GM10248 (cell line): ENCODE measurements at places on chromosomes 7 and 10.

DNA sequence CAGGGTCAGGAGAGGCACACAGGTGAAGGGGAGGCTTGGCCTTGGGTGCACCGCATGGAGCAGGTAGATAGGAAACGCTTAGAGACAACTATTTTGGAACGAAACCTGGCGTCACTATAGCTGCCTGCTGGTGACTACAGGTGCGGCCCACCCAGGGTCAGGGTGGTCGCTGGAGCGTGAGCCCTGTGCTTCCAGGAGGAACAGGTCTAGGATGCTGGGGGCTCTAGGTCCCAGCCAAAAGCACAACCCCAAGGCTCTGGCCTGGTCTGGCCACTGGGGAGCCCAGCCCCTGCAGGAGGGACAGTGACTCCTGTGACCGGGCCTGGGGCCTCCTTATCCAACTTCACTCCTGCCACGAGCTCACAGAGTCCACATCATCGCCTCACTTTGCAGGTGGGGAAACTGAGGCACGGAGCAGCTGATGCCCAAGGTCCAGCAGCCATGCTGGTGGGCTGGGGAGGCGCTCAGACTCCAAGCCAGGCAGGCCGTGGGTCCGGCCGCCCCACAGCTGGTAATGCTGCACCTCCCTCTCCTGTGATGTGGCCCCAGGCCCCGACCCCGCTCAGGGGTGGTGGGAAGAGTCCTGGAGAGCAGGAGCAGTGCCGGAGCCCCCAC is 9.0 kb downstream of the LFNG start:
- DNase-seq = no peak

DNA sequence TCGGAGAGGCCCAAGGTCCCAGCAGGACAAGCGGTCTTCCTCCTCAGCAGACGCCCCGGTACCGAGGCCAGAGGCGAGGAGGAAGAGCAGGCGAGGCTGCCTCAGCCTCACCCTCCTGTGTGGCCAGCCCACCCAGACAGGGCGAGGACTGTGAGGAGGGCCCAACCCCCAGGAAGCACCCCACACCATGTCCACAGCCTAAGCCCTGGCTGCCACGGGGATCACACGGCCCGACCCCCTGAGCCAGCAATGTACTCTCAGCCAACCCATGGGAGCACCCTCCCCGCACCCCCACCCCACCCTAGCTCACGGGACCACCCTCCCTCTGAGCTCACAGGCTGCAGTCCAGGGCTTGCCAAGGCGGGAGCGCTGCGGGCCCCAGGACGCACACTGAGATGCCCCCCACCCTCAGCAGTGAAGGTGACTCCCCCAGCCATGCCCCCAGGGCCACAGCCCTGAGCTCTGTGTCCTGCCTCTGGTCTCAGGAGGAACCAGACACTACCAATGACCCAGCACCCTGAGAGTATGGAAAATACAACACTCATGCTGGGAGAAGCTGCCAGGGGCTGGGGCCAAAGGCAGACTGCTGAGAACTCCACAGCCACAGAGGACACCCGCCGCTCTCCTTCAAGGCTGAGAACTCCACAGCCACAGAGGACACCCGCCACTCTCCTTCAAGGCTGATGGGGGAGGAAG is 93.6 kb downstream of the MAD1L1 start:
- DNase-seq = no peak

- no peak for DNase-seq
These were observed 254.3 kb upstream of the CACNA2D1 start for GRCh38 chr7:82697897-82698296.

GRCh38 chr7:117010375-117011133 is 57.3 kb downstream of the ST7 start:
- peak; percentile 27 for DNase-seq

DNA sequence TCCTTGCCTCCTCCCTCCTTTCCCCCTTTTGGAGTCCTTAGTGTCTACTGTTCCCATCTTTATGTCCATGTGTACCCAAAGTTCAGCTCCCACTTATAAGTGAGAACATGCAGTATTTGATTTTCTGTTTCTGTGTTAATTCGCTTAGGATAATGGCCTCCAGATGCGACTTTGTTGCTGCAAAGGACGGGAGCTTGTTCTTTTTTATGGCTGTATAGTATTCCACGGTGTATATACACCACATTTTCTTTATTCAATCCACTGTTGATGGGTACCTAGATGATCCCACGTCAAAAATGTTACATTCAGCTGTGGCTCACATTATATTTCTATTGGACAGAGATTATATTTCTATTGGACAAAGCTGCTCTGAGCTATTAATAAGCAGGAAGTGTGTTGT is 24.4 kb upstream of the SEPHS1 start:
- no peak for DNase-seq

- DNase-seq = no peak
These were observed 1236.6 kb downstream of the GATA3 start for GRCh38 chr10:9291081-9291480.

GRCh38 chr10:74419958-74420375 is 268.9 kb downstream of the ADK start:
- DNase-seq = peak; percentile 10

DNA sequence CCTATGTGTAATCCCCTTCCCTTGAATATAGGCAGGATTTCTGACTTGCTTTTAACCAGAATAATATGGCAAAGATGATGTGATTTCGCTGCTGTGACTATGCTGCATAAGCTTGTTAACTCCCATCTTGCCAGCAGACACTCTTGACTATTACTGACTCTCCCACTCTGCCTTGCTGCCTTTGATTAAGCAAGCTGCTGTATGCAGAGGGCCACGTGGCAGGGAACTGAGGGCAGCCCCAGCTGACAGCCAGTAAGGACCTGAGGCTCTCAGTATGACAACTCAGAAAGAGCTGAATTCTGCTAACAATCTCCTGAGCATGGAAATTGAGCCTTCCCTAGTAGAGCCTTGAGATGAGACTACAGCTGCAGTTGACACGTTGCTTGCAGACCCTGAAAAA is 279.4 kb upstream of the CACNA2D1 start:
- DNase-seq = no peak

DNA sequence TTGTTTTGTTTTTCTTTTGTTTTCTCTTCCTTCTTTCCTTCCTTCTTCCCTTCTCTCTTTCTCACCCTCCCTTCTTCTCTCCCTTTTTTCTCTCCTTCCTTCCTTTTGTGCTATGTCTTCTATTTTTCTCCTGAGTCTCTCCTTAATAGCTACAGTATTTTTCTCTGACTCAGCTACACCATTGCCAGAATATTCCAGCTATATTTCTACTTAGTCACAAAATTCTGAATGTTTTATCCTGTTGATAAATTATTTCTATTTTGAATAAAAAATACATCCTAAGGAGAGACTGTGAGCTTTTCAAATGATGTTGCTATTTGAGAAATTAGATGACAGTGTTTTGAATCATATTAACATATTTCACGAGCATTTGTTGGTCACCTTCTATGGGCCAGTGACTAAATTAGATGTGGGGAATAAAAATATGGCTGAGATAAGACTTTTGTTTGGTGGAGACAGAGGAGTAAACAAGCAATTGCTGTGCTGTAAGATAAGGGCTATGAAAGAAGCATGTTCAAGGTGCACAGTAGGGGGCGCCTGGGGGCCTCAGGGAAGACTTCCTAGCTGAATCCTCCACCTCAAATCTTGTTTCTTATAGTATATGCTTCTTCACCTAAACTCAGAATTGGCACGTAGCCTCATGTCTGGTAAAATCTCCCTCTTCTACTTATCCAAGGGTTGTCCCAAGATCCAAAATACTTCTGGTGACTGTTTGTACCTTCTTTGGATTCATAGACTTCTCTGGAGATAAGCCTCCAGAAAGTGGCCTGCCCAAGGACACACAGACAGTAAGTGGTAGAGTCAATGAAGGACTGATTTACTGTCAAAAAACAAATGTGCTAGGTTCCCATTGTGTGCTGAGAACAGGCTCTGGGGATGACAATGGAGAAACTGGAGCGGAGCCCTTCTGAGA is 115.5 kb upstream of the CREB5 start:
- DNase-seq = no peak

GRCh38 chr10:16458166-16458955 is 21.6 kb downstream of the PTER start:
- no peak for DNase-seq

DNA sequence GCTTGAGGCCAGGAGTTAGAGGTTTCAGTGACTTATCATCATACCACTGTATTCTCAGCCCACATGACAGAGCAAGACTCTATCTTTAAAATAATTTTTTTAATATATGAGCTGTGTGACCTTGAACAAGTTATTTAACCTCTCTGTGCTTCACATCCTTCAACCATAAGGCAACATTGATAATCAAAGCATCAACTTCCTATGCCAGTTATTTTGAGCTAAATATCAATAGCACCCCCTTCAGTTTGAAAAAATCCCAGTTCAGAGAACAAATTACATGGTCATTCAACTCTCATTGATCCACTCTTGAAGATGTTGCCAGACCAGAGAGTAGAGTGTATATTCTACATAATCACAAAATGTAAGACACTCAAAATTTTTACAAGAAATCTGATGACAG is 53.0 kb downstream of the ASNS start:
- no peak for DNase-seq

DNA sequence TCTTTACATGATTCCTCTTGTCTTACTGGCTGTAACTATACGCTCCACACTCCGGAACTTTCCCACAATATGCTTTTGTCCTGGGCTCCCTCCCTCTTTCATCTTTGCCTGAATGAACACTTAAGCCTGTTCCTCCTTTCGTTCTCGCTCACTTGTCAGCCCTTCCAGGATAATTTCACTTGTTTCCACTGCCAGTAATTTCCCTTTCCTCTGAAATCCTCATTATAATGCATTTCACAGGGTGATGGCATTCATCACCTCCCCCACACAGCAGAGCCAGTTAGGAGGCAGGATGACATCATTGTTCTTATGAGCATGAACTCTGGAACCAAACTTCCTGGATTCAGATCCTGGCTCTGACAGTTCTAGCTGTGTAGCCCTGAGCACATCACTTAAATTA is 372.6 kb downstream of the GPR158 start:
- DNase-seq = no peak

- DNase-seq = no peak
These were observed 116.8 kb downstream of the ARID5B start for GRCh38 chr10:62018131-62018911.

GRCh38 chr7:119256446-119257131 is 1016.4 kb upstream of the KCND2 start:
- no peak for DNase-seq

- no peak for DNase-seq
These were observed 188.7 kb downstream of the FGFR2 start for GRCh38 chr10:121409466-121410104.
